ENCODE measurements at places on chromosomes 12 and 14.

DNA sequence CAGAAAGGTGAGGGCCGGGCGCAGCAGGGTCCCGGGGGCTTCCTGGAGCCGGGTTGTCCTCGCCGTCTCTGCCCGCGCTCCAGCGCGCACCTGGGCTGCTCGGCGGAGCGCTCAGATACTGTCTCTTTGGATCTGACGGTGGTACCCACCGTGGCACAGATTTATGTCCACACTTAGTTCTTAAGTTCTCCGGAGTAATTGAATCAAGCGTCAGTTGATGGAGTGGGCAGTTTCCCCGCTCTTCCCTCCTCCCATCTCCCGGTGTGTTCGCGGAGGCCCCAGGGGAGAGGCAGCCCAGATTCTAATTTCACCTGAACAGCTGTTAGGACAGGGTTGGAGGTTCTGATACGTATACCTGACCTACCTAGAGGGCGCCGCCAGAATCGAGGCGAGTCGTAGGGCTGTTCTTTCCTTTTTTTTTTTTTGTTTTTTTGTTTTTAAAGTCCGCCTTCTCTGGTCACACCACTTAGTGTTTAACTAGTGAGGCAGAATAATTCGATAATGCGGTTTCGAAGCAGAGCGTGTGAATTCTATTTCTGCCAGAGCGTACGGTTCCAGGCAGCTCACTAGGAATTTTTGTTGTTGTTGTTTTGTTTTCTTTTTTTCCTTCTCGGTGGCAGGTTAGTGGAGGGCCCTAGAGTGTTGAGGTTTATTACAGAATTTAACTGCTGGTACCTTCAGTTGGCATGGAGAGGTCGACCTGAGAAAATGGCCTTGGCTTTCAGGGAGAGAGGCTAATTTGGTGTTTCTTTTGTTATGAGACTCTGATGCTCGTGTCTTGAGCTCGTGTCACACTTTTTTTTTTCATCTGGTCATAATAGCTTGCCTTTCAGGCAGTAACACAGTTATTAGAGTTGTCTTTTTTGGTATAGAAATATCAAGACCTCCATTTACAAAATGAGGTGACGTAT lies 22.3 kb upstream of the GNS start:
- DNase-seq: no peak

GRCh38 chr14:71063351-71063750 lies 156.1 kb downstream of the PCNX1 start:
- no peak for DNase-seq

- DNase-seq: no peak
Observed at GRCh38 chr12:25705261-25705660, 152.2 kb upstream of the LMNTD1 start.

DNA sequence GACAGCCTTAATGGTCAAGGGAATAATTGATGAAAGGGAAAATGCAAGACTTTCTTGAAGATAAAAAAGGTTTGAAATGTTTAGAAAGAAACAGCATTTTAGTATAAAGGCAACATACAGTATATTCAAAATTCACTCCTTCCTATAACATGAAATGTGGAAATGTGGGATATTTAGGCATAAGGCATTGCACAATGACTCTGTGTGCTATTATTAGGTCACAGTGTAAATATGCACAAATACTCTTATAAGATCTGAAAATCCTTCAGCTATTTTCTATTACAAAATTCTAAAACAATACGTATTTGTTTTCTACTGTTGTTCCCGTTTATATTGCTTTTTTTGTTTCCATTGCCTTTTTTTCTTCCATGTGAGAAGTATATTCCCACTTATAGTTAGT lies 127.7 kb downstream of the SLC16A7 start:
- DNase-seq: no peak

GRCh38 chr12:49543221-49543913 lies 4.5 kb downstream of the KCNH3 start:
- DNase-seq: no peak
